ENCODE measurements at places on chromosomes 2 and 18.
A peak's percentile ranks its signal among the peaks of the same experiment; 100 is the strongest.

DNA sequence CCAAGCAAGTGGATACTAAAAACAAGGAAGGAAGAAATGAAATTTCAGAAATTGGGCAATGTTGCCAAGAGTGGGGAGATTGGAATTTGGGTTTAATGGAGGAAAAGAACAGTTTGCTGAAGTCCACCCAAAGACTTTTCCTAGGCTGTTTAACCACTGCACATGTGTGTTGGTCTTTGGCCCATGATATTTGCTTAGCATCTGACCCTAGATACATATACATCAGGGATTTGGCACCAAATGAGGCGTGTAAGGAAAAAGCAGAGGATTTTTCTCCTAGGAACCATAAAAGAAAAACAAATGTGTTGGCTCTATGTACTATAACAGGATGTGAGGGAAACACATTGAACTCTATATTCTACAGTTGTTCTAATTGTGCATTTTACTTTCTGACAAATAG is 80.7 kb upstream of the CD28 start:
- no peak for DNase-seq

DNA sequence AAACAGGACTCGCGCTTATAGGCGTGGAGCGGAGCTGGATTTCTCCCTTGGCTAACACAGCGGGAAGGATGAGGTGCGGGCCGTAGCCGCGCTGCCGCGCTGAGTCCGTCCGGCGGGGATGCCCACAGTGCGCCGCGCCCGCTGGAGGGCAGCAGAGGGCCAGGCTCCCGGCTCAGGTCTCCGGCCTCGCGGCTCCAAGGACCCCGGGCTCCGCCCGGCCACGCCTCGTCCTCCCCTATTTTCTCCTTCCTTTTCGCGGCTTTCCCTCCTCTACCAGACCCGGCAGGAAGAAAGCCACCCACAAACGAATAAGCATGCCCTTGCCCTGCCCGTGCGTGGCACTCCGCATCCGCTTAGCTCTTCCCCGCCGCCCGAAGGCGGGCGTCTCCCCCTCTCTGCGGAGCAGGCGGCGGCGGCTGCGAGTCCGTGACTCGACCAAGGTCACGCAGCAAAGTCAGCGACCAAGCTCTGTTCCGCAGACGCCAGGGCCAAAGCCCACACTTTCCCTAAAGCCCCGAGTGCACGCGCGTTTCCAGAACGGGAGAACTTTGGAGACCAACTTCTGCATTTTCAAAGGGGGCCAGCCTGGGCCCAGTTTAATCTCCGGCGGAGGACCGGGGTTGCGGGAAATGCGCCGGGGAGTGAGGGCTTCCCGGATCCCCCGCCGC is 48.5 kb downstream of the KCNIP3 start:
- DNase-seq: peak; percentile 79

GRCh38 chr2:550860-551567 is 126.2 kb downstream of the TMEM18 start:
- DNase-seq: no peak

DNA sequence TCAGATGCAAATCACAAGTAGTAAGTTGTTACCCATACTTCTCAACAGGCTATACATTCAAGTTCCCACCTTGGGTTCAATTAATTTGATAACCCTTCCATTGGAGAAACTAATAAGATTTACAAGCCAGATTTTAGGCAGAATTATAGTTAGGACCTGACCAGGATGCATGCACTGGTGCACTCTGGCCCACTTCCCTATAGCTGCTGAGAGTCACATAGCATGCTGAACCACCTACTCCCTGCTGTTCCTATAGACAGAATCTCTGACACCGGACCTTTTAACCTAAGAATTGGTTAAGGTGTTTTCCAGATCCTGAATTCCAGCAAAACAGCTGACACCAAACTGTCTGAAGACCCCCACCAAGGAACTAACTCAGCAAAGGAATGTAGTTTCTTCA is 26.2 kb downstream of the FAM210A start:
- DNase-seq: no peak

DNA sequence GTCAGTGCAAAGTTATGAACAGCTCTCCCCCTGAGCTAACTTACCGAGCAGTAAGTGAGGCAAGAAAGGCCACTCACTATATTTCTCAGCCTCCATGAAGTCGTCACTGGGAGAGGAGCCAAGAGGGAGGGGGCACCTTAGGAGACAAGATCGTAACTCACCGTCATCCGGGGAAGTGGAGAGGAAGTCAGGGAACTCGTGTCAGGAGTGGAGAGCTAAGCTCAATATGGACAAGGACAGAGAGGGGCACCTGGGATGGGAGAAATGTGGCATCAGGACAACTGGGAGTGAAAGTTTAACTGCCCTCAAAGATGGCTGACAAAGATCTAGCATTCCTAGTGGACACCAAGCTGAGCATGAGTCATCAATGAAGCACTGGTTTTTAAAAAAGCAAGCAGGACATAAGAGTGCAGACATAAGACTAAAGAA is 37.1 kb downstream of the BCL11A start:
- DNase-seq: no peak

GRCh38 chr2:28606986-28607441 is 111.2 kb downstream of the PLB1 start:
- DNase-seq: no peak

DNA sequence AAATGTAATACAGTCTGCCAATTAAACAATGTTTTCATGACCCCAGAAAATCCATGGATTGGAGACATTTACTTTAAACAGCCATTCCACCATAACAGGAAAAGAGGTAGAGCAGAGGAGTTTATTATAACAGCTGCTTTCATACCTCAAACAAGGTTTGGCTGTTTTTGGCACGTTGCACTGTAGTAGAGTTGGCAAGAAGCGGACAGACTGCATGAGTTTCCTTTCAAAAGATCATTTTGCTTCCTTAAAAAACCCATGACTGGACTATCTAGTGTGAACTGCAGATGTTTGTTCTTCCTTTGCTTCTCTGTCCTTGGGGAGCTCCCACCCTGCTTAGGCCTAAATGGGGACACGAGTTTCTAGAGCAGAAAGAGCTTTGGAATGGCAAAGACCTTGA is 108.5 kb upstream of the THOC1 start:
- DNase-seq: no peak

GRCh38 chr2:20552847-20553246 is 98.1 kb downstream of the HS1BP3 start:
- no peak for DNase-seq

- DNase-seq: no peak
Observed at GRCh38 chr2:173681881-173682650, 283.1 kb downstream of the SP3 start.

- DNase-seq: no peak
Observed at GRCh38 chr18:48308027-48308635, 101.1 kb downstream of the ZBTB7C start.

DNA sequence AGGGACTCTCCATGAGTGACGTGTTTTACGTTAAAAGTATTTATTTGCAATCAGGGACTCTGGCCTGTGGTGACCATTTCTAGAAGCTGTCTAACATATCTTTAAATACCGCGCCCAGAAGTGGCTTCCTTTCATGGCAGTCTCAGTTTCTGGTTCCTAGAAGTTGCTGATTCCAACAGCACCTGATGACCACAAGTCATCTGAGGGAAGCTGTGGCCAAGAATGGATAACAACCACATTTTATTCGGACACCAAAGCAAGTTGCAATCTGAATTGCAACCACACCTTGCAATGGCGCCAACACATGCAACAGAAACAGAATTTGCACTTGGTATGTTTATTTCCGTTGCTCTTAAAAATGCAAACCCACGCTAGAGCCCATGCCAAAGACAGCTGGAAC is 33.1 kb downstream of the MEX3C start:
- no peak for DNase-seq

GRCh38 chr18:73579698-73580097 is 567.9 kb downstream of the FBXO15 start:
- DNase-seq: no peak

GRCh38 chr18:48957136-48957535 is 6.4 kb upstream of the SMAD7 start:
- no peak for DNase-seq

DNA sequence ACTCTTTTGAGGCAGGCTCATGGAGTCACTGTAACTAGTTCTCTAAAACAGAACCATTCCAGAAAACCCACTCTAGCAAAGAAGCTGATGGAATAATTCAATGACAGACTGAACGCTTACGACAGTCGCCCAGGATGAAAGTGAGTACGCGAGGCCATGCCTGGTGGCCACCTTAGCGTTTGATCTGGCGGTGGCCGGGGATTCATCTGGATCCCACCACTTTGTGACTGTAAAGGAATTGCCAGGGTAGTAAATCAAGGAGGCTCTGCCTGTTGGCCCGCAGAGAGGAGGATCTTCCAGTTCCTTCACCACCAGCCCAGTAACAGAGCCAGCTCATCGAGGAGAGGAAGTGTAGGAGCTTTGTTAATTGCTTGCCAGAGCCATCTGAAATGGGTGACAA is 34.6 kb downstream of the GREB1 start:
- DNase-seq: no peak

DNA sequence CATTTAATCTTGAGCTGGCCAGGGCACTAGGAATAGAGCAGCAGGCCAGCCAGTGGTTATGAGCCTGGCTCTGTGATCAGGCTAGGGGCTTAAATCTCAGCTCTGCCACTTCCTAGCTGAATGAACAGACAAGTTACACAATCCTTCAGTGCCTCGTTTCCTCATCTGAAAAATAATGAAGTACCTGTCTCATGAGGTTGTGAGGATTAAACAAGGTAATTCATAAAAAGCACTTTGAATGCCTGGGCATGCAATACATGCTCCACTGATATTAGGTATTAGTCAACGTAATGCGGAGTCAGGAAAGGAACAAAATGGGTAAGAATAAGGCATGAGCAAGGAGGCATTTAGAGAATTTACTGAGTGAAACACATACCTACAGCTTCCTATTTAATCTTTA is 100.2 kb downstream of the CCBE1 start:
- DNase-seq: no peak

- DNase-seq: peak; percentile 56
Observed at GRCh38 chr2:205763708-205764211, 81.5 kb downstream of the NRP2 start.

DNA sequence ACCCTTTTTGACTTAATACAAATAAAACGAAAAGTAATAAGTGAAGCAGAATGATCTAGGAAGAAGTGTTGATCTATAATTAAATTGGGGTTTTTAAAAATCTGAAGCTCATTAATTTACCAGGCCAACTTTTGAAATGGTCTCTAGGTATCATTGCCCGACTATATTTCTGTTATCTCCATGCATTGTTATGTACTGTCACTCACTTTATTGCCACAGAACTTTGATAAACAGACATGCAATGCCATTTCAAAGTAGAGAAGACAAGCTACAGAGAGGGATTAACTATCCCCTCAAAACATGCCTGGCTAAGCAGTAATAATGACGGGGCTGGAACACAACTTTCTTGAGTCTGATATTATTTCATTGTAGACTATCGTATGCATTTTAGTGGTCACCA is 147.6 kb upstream of the ITGA4 start:
- DNase-seq: no peak

DNA sequence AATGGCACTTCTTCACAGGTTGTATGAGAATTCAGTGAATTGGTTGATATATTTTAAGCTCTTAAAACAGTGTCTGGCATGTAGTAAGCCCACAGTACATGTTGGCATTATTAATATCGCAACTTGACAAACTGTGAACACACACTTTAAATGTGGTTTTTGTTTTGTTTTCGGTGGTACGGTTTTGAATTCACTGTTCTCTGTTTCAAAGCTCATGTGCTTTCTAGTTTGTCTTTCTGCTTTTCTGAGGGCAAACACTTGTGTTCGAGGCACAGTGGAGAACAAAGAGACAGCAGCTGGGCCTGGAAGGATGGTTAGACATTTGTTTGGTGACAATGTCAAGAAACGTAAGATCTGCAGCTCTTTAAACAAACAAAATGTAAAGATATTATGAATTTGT is 276.5 kb upstream of the MC4R start:
- DNase-seq: no peak

All from posterior cingulate gyrus (tissue), 11 donors.